GM23338 (cell line): ENCODE measurements at places on chromosomes 13 and 19. TPM values are rescaled to one million over a fixed set of nuclear protein-coding genes. Genes with fewer than 3 reads are reported as not detected.

ZNF83 gene
- 20.6 and 25.0 TPM in 2 replicates for total RNA-seq

TTC9B gene
- total RNA-seq, result 0.35 and 0.63 TPM in 2 replicates

ZNF763 gene
- total RNA-seq, result 0.87 and 2.2 TPM in 2 replicates

PRKCSH gene
- 107 and 130 TPM in 2 replicates for total RNA-seq

ZNF493 gene
- total RNA-seq, result 60.7 and 63.4 TPM in 2 replicates

FGF21 gene
- 1.3 TPM in 1 of 2 replicates, not detected in the other for total RNA-seq

CEACAM20 gene
- total RNA-seq, result not detected in 2 replicates

ZNF491 gene
- total RNA-seq, result 1.1 and 1.3 TPM in 2 replicates

PNMA8A gene
- 17.8 and 19.6 TPM in 2 replicates for total RNA-seq

RASGRP4 gene
- total RNA-seq, result 3.6 and 4.1 TPM in 2 replicates

TNFSF13B gene
- total RNA-seq, result 0.10 TPM in 1 of 2 replicates, not detected in the other

ZNF829 gene
- total RNA-seq, result 6.4 and 8.5 TPM in 2 replicates

ONECUT3 gene
- not detected in 2 replicates for total RNA-seq
